ENCODE measurements at places on chromosomes 7 and 10. TPM values are rescaled to one million over a fixed set of nuclear protein-coding genes. Genes with fewer than 3 reads are reported as not detected.

The FRAT1 gene
- total RNA-seq, result 14.2 TPM

GRCh38 chr7:125254566-125254965 lies 324.9 kb upstream of the POT1 start:
- no peaks in the 10 kb centered on the region for H3K4me1 ChIP-seq
- no peaks in the 10 kb centered on the region for H3K27me3 ChIP-seq
- no peaks in the 10 kb centered on the region for H3K36me3 ChIP-seq
- no peak overlapping the region for H3K4me3 ChIP-seq

GRCh38 chr7:18265611-18266281 lies 229.8 kb upstream of the HDAC9 start:
- H3K36me3 ChIP-seq, result no peaks in the 10 kb centered on the region
- no peak for DNase-seq
- H3K27ac ChIP-seq, result no peak overlapping the region
- no peaks in the 10 kb centered on the region for H3K4me1 ChIP-seq
- H3K4me3 ChIP-seq, result no peak overlapping the region

DNA sequence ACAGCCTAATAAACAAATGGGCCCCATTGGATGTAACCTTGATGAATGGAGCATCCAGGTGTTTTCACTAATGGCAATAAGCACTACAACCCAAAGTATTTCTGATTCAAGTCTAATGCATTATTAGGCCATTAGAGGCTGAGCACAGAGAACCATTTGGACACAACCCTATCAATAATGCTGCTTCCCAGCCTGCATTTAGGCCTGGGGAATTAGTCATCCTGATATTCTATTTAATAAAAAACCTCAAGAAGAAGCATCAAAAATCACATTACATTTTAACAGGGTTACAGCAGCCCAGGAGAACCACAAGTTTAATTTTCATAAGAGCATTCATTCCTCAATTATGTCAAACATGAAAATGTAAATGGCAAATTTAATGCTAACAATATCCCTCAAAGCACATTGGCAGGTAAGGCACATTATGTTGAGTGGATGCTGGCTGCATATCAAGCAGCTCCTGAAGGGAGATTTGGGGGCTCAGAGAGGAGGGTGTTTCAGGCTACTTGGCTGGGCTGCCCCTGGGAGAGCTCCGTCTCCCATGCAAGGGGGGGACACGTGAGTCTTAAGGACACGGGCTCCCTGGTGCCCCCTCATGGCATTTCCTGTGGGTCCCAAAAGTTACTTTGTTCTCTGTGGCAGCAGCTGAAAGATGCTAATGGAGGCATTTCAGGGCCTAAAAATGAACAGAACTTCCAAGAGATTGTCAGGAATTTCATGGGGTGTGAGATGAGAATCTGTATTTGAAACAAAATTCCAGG lies 143.4 kb downstream of the HERPUD2 start:
- H3K4me1 ChIP-seq, result no peaks in the 10 kb centered on the region
- no peaks in the 10 kb centered on the region for H3K27me3 ChIP-seq
- H3K4me3 ChIP-seq, result no peak overlapping the region
- DNase-seq, result no peak
- no peak overlapping the region for H3K27ac ChIP-seq

GRCh38 chr7:77935652-77936348 lies 137.2 kb downstream of the PHTF2 start:
- peaks cover 10% of the 10 kb centered on the region for H3K4me1 ChIP-seq
- H3K27ac ChIP-seq, result no peak overlapping the region
- H3K27me3 ChIP-seq, result no peaks in the 10 kb centered on the region
- DNase-seq, result no peak
- no peak overlapping the region for H3K4me3 ChIP-seq
- H3K36me3 ChIP-seq, result no peaks in the 10 kb centered on the region

Data from spleen (tissue), 13 donors.